ENCODE measurements at places on chromosomes 11 and 22.

DNA sequence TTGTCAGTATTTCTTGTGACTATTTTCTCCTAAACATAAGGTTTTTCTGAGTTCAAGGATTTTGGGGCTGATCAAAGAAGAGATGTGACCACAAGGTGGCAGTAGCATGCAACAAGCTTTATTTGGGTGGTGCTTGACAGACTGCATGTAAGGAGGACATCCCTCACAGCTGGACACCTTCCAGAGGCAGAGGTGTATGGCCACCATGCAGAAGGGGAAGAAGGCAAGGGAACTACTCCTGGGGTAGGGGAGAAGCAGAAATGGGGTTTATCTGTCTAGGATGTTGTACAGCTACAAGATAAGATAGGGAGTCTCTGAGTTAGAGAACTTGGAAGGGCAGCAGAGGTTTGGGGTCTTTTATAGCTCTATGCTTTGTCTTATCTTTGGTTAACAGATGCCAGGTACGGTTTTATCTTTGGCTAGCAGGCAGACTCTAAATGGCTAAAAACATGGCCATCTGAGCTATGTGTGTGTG, 5.1 kb upstream of the BIRC2 start:
- no peak for DNase-seq

- DNase-seq = peak; percentile 62
These were observed 3.6 kb downstream of the SEPTIN5 start for GRCh38 chr22:19717691-19718455.

GRCh38 chr22:41285441-41285819, 557 bp downstream of the RANGAP1 start:
- DNase-seq = peak; percentile 60

- DNase-seq = no peak
These were observed 3.3 kb downstream of the DGCR8 start for GRCh38 chr22:20083157-20083890.

GRCh38 chr11:33557201-33557600, 143.4 kb downstream of the C11orf91 start:
- DNase-seq = no peak

DNA sequence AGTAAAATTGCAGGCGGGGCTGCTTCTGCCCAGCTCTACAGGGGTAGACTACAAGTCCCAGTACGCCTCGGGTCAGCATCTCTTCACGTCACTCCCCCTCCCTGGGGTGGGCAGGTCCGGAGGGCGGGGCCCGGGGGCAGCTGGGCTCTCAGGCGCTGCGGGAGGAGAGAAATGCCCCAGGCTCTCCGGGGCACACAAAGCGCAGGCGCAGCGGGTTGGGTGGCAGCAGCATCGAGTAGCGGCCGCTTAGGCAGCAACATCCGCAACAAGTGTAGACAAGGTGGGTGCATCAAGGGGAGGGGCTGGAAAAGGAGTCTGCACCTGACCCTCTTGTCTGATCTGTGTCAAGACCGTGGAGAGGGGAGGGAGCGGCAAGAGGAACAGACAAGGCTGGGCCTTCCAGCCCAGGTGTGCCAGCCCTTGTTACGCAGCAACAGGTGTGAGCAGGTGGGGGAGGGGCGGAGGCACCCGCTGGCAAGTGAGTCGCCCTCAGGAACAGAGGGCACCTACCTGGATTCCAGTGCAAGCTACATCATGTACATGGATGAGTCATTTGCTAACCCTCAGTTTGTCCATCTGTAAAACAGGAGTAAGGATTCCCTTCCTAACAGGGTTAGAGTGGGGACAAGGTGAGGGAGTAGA, 1.2 kb downstream of the PLEKHB1 start:
- peak; percentile 71 for DNase-seq

DNA sequence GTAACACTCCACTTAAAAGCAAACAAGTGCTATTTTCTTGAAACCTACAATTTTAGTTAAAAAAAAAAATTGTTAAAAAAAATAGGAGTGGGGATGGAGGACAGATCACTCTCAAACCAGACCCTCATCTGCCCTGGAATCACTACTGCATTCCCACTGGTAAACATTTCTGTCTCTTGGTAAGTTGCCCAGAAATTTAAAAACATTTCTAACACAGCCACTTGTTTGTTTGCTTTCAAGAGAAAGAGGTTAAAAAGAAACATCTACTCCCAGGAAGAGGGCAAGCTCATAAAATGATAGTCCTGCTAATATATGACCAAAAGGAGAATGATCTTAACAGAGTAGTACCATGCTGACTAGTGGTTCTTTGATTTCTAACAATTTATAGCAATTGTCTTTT, 83.3 kb downstream of the SGSM3 start:
- no peak for DNase-seq

GRCh38 chr11:129598378-129598777, 217.3 kb upstream of the TMEM45B start:
- no peak for DNase-seq

GRCh38 chr22:38740116-38740723, 15.6 kb downstream of the SUN2 start:
- no peak for DNase-seq

DNA sequence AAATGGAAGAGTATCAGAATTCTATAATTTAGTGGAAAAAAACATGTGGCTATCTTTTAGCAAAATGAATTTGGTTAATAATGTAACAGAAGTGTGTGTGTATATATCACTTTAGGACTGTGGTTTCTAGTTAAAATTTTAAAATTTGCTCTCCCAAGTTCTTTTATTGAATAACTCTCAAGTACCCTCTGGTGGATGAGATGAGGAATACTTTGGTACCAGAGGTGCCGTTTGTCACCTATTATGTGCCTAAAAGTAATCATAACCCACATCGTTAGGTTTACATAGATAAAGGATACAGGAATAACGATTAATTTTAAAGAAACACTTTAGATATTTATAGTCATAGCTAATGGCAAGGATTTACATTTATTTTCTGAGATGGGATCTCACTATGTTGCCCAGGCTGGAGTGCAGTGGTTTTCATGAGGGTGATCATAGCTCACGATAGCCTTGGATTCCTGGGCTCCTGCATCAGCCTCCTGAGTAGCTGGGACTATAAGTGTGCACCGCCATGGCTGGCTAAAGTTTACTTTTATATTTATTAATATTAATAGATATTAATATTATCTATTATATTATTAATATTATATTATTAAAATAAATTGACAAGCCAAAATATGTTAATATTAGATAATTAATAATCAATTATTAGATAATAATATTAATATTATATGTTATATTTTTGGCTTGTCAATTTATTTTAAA, 66.7 kb upstream of the CAPRIN1 start:
- DNase-seq = no peak

DNA sequence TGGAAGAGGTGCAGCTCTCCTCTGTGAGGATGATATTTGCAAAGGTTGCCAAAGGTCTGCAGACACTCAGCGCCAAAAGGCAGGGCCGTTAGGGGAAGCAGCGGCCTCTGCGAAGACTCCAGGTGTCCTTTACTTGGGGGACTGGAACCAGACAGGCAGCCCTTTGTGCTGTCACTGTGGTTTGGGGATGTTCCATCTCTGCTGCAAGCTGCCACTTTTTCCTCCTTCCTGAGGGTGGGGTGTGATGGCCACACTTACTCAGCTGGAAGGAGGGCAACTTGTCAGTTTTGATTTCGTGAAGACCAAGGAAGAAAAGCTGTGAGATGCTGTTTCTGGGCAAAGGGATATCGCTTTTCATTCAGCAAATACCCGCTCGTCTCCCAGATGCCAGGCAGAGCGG, 96.5 kb upstream of the PRR5 start:
- no peak for DNase-seq

DNA sequence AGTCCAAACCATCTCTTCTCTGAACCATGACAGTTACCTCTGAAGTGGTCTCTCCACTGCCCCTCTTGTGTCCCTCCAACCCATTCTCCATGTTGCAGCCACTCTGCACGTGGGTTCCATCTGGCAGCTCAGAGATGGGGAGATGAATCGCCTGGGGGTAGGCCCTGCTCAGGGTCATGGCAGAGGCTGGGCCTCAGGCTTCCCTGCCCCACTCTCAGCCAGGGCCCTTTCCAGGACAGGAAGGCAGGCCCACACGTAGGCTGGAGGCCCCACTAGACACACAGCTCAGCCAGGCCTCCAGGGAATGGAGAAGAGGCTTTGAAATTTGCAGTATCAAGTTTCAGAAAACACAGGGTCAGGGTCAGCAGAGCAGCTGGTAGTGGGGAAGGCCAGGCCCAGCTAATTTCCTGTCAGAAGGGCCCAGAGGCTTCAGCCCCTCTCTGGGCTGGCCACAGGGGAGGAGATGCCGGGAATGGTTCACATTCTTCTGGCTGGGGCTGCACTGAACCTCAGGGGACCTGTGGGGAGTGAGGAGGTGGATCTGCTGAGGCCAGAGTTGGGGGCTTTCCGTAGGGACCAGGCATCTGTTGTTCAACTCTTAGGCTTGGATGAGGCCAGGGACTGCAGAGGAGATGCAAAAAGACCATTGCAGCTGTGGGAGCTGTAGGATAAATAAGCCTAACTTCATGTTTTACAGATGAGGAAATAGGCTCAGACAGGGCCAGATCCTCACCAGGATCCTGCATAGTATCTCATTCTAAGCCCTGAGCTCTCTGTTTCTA, 101.6 kb downstream of the SWAP70 start:
- DNase-seq = no peak

DNA sequence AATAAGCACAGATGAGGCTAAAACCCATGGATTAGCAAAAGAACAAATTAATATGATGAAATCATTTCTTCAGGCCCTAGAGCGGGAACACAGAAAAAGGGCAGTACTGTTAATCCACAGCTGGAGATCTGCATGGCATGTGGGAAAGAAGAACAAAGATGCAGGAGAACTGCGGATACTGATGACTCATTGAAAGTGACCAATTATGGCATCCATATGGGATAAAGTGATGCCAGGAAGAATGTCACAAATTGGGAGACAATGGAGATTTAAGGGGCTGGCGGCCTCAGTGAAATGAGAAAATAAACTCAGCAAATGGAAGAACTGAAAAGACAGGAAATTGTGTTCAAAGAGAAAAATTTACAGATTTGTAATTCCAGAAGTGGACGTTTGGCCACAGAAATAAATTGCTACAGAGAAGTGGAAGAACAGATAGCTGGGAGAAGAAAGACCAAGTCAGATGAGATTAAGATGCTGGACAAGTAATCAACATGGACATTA, 39.4 kb downstream of the SIK3 start:
- no peak for DNase-seq

DNA sequence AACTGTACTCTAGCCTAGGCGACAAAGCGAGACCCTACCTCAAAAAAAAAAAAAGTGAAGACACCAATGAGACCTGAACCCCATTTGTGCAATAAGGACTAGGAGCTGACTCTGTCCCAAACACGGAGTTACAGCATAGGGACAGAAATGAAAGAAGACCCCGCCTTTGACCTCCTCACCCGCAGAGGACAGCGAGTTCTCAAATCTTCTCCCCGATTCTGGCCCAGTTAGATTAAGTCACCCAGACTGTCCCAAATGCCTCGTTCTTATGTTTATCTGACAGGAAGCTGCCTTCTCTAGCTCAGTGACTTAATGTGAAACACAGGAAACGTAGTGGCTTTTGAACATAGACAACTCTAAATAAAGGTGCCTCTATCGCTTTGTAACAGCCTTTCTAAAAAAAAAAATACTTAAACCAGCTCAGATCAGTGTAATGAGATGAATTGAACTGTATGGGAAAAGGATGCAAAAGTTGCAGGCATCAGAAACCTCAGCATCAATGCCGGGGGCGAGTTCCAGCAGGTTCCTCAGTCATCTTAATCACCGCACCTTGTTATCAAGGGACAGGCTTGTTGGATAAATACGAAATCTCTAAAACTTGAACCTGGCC, 10.6 kb downstream of the MYH9 start:
- no peak for DNase-seq

DNA sequence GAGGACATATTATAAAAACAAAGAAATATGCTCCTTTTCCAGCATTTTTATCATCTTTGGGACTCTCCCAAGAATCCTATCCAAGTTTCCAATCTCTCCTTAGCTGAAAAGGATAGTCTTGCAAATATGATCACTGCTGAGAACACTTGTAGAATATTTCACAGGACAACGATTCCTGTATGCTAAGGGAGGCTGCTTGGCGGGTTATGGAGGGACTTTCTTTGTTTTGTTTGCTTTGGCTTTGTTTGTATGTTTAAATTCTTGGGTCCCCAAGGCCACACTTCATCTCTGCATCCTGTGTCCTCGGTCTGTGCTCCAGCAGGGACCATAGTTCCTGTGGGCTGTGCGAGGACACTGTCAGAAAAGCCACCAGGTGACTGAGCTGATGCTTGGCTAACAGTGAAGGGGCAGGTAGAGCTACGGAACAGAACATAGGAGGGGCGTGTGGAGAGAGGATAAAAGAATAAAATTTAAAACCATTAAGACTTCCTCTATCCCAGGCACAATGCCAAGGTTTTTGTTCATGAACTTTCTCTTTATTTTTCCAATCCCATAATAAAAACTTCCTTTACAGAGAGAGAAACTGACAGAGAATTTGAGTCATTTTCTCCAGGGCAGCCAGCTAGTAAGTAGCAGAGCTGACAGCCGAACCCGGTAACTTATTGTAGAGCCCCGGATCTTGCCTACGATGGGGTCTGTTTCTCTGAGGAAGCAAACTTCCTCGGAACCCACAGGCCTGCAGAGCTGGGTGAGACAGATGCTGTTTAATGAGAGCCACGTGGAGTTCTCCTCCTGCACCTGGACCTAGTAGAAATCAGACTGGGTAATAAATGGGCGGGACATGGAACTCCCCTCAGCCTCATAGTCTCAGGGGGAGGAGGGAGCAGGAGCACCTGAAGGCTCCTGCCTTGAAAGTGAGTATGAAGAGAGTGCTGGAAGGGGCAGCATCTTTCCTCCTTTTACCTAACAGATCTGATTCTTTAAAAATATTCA, at the start of gene IZUMO1R:
IZUMO1R (plus strand) TSS at position 615 of the 993 bp plus-strand sequence. CDS start 1,057 bp downstream, outside the sequence.
- DNase-seq = no peak

- DNase-seq = no peak
These were observed 627 bp downstream of the ASCL2 start for GRCh38 chr11:2269601-2270321.

- no peak for DNase-seq
These were observed 205.6 kb downstream of the ADAMTS15 start for GRCh38 chr11:130653838-130654636.

GRCh38 chr11:128415539-128415938, 171.8 kb downstream of the ETS1 start:
- DNase-seq = no peak

DNA sequence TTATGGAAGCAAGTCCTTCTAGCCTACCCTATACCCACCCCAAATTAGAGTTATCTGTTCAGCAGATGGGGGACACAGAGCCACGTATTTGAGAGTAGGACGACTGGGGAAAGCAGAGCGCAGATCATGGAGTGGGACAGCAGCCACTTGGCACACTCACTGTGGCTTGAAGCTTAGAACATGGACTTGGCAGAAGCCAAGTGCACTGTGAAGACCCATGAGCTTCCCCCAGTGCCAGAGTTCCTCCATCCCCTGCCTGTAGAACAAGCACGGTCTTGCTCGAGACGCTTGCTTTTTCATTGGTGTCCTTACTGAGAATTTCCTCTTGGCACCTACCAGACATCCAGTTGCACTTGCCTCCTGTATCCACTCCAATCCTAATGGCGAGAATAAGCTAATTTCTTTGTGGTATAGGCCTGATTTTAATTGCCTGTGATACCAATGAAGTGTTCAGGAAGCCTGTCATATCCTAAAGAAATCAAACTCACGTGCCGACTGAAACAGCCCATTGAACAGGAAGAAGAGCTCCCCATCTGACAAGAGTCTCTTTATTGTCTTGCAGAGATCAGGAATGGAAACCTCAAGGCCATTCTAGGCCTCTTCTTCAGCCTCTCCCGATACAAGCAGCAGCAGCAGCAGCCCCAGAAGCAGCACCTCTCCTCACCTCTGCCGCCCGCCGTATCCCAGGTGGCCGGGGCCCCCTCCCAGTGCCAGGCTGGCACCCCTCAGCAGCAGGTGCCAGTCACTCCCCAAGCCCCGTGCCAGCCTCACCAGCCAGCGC, 166.9 kb downstream of the NAV2 start:
- DNase-seq = no peak
